Left colon (tissue), 2 donors: ENCODE measurements at places on chromosomes 2 and 18. TPM values are rescaled to one million over a fixed set of nuclear protein-coding genes. Genes with fewer than 3 reads are reported as not detected.

- no peak for DNase-seq
Observed at GRCh38 chr2:157150747-157151146, 106.8 kb upstream of the GALNT5 start.

The FKBP1B gene
- total RNA-seq = 22.3 TPM

- no peak for DNase-seq
Observed at GRCh38 chr18:41969881-41970280, 14.8 kb downstream of the PIK3C3 start.

DNA sequence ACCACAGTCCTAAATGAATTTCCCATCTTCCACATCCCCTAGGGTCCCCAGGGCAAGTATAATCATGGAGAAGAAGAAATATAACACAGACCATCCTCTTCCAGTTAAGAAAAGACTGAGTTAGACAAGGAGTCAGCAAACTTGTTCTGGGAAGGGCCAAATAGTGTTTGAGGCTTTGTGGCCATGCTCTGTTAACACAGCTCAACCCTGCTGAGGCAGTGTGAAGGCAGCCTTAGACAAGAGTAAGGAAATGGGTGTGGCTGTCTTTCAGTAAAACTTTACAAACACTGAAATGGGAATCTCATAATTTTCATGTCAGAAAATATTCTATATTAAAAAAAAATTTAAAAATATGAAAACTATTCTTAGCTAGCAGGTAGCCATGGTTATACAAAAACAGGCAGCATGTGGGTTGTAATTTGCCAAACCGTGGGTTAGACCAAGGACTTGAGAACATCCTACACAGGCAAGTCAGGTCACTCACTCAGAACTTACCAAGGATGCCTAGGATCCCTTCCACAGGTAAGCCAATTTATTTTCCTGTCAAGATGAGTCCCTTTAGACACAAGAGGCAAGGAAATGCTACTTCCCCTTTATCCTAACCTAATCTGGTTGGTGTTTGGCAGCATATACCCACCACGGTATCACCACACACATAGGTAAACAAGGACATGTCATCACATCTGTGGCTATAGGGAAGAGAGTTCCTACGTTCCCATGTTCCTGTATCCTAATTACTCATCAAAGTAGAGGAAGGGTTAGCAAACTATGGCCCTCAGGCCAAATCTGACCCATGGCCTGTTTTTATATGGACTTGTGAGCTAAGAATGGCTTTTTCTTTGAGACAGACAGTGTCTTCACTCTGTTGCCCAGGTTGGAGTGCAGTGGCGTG lies 31.9 kb downstream of the C2orf74 start:
- DNase-seq = no peak

The SERPINB13 gene
- not detected for total RNA-seq

DNA sequence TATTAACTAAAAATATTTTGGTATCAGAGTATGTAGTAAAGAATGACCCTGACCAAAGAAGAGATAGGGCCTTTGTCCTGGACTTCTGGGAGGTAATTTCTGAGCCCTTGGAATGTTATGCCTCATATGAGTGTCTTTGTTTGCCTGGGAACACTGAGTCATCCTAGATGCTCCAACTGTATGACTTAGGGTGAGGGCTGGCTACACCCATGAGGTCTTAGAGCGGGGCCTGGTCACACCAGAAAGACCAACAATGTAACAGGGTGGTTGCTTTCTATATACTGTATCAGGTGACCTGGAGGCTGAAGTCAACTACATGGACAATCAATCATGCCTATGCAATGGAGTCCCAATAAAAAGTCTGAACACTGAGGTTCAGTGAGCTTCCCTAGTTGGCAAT lies 253.1 kb downstream of the MBD2 start:
- no peak for DNase-seq

DNA sequence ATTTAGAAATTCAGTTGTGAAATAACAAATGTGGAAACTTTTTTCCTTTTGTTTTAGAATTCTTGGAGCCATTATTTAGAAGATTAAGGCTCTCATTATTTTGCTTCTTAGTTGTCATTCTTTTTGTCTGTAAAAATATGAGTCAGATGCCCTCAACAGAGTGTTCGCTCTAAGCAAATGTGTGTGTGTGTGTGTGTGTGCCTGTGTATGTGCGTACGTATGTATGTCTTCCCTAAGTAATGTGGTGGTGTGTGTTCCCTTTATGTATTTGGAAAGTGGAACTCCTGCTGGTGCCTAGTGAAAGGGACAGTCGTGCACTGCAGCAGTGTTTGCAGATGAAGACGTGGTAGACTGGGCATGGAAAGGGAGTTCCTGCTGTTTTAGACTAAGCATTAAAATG lies 27.5 kb downstream of the ZNF407 start:
- DNase-seq = no peak

GRCh38 chr2:211455216-211455841 lies 898.9 kb downstream of the CPS1 start:
- DNase-seq = peak; percentile 13

- peak; percentile 18 for DNase-seq
Observed at GRCh38 chr2:8636721-8637636, 44.9 kb upstream of the ID2 start.

The ST8SIA3 gene
- 0.03 TPM for total RNA-seq

- no peak for DNase-seq
Observed at GRCh38 chr2:1659951-1660565, 84.3 kb downstream of the PXDN start.

GRCh38 chr2:106800976-106801655 lies 84.9 kb downstream of the ST6GAL2 start:
- DNase-seq = no peak

DNA sequence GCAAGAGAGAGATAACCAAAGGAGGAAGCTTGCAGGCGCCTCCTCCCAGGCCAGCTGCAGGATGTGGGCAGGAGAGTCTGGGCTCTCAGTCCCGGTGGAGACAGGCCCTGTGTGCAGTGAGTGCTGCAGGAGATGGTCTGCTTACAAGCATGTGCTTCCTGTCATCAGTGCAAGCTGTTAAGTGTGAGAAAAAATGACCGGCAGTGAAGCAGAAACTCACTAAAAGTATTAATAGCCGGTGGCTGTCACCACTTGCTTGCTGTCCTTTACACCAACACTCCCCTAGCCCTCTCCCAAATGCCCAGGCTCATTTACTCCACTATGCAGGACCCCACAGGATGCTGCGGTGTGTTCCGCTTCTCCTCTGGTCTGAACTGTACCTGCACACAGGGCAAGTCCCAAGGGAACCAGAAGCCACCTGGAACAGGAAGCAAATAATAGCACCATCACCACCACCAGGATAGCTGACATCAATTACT lies 435.6 kb upstream of the HS6ST1 start:
- DNase-seq = peak; percentile 37

DNA sequence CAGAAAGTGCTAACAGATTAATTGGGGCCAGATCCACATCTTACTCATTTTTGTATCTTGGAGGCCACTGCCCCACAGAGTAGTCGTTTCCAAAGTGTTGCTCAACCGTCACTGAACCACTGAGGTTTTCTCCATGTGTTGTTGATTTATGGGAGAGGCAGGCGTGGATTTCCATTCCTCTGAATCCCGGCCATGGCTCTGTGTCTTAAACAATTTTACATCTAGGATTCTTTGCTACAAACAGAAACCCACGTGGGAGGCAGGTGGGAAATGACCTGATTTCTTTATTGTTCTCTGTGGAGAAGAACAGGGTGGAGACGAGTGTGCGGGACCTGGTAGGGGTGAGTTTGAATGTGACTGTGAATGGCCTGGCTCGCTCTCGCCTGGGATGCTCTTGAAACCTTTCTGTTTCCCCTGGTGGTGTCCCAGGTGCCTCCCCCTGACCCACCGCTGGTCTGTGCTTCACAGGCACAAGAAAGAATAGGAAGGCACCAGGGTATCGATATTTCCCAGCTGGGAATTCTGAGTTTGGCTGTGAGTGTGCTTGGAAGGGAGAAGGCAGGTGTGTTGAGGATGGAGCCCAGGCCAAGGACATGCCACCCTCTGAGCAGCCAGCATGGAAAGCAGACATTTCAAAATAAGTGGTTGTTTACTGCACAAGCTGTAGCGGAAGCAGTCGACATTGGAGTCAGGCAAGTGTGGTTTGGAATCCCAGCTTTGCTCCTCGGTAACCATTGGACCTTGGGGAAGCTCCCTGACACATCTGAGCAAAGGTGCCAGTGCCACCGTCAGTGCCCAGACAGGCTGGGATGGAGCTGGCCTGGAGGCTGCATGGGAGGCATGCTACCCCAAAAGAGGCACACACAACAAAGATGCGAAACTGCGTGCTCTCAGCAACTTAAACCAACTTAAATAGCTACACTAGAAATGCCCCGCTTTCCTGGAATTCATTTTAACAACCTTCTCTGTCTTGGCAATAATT lies 50.0 kb downstream of the LPIN1 start:
- no peak for DNase-seq

DNA sequence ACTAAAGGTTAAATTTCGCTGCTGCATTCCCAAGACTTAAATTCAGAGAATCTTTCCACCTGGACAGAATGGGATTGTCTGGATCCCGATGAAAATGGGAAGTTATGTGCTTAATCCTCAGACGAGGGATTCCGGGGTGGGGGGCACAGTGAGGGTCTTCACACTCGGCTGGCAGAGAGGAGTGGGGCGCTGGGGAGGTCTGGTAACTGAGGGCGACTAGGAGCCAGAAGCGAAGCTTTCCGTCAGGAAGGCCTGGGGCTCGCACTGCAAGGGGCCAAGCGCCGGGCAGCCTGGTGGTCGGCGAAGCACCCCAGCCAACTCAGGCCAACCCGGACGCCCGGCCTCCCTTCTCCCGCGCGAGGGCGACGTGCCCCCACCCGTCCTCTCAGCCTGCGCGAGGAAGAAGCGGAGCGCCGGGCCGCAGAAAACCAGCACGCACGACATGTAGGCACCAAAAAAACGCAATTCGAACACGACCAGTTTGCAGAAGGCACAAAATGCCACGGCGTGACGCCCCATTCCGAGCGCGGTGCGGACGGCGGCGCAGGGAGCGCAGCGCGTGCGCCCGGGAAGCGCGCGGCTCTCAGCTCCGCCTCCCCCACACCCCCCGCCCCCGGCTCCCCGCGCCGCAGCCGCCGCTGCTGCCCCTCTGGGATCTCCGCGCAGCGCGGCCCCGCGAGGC lies 188.1 kb downstream of the ZEB2 start:
- peak; percentile 63 for DNase-seq

The CKAP2L gene
- 1.4 TPM for total RNA-seq

DNA sequence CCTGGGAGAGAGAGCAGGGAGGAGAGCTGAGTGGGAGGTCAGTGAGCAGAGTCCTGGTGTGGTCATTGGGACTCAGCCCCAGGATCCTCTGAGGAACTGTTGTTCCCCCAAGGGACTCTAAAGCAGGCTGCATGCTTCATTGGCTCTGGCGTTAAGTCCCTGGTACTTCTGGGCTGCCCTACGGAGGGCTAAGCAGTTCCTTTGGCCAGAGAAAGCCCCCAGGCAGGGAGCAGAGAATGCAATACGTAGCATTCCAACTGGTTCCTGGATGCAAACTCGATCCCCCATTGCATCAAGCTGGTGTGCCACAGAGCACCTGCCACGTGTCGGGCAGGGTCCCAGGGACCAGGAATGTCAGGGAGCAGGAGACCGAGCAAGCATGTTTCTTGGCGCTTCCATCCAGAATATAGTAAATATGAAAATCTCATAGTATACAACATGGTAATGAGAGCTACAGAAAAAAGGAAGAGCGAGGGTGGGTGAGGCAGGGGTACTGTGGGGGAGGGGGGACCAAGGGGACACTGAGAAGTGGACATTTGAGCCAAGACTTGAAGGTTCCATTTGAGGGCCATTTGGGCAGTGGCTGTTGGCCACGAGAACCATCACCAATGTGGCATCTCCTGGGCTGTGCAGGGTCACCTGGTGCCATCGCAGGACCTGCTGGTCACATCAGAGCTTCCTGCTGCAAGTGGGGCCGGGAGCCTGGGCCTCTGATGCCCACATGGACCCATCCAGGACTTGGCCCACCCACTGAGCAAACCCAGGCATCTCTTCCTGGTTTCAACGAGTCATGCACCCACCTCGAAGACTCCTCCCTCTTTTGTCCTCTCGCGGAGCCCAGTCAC lies 160.4 kb downstream of the ASB1 start:
- no peak for DNase-seq

DNA sequence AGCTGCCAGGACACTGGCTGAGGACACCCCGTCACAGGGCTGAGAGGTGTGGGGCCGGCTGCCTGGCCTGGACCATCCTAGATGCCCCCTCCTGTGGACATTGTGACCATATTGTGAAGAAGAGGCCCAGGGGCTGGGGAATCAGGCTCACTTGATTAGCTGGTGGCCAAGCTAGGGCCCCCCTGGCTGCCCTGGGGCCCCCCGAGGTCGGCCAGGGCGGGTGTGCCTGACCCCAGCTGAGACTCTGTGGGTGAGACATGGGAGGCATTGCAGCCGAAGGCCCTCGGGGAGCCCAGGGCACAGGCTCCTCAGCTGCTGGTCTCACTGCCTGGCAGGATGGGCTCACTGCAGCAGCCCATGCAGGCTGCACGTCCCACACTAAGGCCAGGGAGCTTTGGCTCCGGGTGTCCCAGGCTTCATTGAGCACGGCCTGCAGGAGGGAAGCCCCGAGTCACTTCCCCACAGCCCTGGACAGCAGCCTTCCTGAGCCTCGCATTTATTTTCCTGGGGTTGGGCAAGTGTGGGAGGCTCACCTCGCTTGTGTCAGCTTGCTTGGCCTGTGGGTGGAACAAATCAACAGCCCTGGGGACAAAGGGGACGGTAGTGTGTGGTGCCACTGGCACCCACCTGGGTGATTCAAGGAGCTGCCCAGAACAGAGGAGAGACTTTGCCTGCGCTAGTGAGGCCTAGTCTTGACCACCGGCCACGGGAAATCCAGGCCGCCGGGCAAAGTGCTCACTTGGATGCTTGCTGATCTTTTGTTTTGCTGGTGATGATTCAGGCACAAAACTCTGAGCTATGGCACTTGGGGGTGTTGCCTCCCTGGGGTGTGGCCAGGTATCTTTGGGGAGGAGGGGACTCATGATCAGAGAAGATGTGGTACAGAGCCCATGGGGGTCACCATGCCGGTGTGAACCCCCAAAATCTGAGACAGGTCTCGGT lies 1.3 kb downstream of the GAL3ST2 start:
- no peak for DNase-seq

DNA sequence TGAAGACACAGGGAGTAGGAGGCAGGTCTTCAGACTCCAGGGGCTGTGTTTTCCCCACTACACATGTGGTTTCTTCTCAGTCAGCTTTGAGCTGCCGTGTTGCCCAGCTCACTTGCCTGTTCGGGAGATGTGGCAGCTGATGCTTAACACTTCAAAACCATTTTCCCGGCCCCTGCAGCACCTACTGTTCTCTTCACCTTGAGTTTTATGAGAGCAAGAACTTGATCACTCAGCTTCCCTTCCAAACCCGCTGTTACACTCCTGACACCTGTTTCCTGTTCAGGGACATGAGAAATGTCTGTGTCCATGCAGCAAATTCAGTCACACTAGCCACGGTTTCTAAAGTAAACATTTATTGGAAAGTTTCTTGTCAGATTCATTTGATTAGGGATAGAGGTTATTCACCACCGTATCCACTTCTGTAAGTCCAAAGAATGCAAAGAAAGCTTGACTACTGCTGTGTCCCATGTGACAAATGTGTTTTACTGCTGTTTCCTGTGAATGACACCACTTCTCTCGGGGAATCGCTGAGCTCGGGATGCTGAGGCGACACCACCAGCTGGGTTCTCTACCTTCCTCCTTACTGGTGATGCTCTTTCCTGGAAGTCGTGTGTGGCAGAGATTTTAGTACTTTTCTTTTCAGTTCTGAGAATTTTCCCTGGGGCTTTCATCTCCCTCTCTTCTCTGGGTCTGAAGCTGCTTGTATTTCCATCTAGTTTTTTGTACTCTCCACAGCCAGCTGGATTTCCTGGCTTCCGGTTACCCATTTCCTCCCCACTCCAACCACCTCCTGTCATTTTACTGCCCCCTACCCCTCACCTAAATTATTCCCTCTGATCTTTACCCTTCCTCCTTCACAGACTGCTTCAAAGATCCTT lies 91.7 kb downstream of the KLF7 start:
- no peak for DNase-seq

The PPM1G gene
- total RNA-seq = 50.9 TPM
